ENCODE measurements at places on chromosomes 7 and 10.

DNA sequence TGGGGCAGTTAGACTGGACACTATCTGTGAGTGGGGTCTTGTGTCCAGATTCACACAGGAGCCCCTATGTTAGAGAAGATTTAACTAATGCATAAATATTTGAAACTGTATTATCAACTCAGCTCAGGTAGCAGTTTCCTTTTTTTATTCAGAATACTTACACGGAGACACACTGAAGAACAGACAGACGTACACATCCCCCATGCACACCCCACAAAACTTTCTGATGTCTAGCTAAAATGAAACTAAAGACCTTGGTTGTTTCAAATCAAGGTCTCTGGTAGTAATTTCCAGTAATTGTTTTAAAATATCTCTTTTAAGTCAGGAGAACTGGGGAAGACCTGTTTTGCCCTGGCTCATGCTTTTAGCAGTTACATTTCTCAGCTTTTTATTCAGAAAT lies 55.7 kb upstream of the PRKCQ start:
- DNase-seq = no peak

- DNase-seq = no peak
Observed at GRCh38 chr10:115167751-115168150, 74.6 kb downstream of the ATRNL1 start.

DNA sequence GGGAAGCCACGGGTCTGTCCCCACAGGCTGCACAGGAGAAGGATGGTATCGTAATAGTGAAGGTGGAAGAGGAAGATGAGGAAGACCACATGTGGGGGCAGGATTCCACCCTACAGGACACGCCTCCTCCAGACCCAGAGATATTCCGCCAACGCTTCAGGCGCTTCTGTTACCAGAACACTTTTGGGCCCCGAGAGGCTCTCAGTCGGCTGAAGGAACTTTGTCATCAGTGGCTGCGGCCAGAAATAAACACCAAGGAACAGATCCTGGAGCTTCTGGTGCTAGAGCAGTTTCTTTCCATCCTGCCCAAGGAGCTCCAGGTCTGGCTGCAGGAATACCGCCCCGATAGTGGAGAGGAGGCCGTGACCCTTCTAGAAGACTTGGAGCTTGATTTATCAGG lies 8.1 kb downstream of the ZKSCAN1 start:
- DNase-seq = no peak

- no peak for DNase-seq
Observed at GRCh38 chr10:28769091-28769604, 91.8 kb downstream of the BAMBI start.

DNA sequence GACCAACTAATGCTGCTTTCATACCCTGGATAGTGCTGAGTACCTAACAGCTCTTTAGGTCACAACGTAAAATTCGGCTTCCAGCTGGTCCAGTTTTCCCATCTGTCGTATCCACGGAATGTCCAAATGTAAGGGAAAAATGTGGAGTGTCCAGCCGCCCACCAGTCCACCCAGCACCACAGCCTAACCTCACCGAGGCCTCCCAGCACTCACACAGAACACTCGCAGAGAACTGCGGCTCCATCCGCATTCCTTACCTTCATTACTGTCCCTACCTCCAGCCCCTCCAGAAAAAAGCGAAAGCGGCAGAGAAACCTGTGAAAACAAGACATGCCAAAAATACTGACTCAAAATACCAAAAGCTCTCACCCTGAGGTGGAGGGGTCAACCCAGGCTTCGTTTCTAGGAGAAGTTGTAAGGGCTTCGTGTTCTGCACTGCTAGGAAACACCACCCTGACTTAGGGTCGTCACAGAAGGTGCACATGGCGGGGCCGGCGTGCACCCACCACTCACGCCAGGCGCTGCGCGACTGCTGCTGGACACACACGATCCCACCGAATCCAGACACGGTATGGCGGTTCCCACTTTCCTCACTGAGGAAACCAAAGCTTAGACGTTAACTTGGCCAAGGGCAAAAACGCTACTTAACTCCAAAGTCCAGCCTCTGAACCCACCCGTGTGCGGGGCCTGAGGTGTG lies 73.9 kb downstream of the AMZ1 start:
- no peak for DNase-seq

- no peak for DNase-seq
Observed at GRCh38 chr7:112104120-112104519, 102.1 kb downstream of the DOCK4 start.

DNA sequence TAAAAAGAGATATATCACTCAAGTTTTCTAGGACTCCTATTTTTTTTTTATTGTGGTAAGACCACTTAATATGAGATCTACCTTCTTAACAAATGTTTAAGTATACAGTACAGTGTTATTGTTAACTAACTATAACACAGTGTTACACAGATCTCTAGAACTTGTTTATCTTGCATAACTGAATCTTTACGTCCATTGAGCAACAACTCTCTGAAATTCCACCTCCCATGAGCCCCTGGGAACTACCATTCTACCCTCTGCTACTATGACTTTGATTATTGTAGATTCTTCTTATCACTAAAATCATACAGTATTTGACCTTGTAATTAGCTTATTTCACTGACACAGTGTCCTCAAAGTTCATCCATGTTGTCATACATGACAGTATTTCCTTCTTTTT lies 22.5 kb upstream of the REEP3 start:
- DNase-seq = no peak

DNA sequence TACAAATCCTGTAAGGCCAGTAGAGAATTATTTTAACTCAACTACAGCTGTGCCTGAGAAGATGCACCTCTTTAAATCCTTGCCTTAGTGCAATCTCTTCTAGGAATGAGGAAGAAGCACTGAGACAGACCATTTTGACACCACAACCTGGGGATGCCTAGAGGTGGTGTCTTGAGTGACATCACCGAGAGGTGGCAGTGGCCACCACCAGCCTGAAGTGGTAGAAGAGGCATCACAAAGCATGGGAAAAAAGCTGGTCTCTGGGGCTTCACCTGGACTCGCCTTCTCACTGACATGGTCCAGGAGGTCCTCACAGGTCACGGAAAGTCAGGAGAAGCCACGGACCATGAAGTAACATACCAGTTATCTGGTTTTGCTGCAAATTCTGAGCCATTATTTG lies 99.2 kb upstream of the PDLIM1 start:
- no peak for DNase-seq

- no peak for DNase-seq
Observed at GRCh38 chr7:36707465-36707864, 16.8 kb downstream of the AOAH start.

DNA sequence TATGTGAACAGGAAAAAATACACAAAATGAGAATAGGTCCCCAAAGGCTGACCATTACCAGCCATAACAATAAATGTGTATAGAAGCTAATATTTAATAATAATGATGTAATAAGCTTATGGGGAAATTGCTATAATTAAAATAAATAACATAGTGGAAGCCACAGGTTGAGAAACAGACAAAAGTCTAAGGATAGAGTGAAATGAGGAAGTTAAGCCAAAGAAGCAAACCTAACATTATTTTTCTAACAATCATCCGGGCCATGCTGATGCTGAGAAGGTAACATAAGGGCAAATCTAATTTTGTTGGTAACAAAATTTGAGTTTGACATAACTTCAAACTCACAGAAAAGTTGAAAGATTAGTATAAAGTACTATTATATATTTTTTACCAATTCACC lies 115.9 kb downstream of the MICU1 start:
- DNase-seq = no peak

All from Ammon's horn (tissue), 1 donor.